ENCODE measurements at places on chromosomes 7 and 10.

- ATAC-seq: no peak
Observed at GRCh38 chr10:97780841-97781617, 9.2 kb upstream of the SFRP5 start.

GRCh38 chr10:79488870-79489269 is 23.5 kb upstream of the EIF5AL1 start:
- ATAC-seq: no peak

DNA sequence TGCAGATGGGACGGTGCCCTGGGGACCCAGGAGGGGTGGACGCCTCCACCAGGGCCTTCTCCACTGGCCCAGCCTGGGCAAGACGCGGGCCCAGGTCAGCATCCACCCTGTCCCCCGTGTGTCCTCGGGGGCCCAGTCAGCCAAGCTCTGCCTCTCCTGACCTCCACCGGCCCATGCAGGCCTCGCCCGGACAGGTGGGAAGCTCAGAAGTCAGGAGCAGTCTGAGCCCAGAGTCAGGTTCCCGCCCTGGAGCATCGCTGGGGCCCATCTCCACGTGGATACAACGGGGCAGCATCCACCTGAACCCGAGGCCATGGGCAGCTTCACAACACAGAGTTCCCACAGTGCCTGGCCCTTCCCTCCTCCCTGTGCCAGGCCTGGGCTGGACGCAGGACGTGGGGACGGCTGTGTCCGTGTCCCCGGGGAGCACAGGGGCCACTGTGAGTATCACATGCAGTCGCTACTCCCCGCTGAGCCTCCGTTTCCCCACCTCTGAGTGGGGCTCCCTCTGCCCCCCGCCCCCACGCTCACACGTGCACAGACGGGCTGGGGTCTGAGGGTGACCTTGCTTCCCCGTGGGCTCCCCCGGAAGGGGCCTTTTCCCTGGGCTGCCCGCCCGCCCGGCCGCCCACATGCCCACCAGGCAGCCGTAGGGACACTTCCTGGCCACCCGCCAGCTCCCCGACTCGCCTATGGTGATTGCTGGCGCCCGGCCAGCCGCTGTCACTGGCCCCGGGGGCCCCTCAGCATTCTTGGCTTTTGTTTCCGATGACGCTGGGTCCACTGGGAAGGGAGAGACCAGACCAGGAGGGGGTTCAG is 64.3 kb downstream of the PDGFA start:
- no peak for ATAC-seq

DNA sequence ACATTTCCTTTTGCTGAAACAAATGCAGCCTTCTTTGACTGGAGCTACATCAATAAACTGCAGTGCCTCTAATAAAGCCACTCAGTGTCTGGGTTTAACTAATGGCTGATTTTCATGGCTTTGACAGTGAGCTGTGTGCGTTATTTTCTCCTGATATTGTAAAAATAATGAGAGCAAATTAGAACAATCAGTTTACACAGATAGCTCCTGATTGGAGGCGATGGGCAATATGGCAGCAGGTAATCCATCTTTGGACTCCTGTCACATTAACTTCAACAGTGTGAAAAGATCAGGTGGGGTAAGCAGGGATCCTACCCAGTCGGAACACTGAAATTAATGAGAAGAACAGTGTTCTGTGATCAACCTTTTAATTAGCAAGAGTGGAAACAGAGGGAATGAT is 100.7 kb downstream of the POLL start:
- no peak for ATAC-seq

GRCh38 chr10:33337326-33337957 is 3.0 kb upstream of the NRP1 start:
- no peak for ATAC-seq

DNA sequence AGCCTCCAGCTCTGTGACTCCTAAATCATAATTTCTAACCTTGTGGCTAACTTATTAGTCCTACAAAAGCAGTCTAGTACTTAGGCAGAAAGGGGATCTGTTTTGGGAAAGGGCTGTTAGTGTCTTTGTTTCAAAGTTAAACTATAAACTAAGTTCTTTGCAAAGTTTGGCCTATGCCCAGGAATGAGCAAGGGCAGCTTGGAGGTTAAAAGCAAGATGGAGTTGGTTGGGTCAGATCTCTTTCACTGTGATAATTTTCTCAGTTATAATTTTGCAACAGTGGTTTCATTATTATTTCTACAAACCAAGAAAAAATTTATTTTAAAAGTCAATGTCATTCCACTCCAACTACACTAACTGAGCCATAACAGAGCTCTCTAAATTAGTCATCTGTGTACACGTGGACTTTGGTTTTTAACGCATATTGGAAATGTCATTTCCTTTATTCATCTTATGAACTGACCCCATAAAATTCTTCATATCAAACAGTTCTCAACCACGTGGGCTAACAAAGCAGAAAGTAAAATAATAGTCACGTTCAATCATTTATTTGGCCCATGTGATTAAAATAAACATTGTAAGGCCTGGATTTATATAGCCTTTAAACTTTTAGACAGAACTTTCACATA is 143.2 kb upstream of the C7orf33 start:
- peak; percentile 48 for ATAC-seq

- ATAC-seq: peak; percentile 30
Observed at GRCh38 chr7:1889556-1890181, 219.6 kb downstream of the ELFN1 start.

GRCh38 chr7:22683379-22683778 is 43.6 kb upstream of the IL6 start:
- no peak for ATAC-seq

DNA sequence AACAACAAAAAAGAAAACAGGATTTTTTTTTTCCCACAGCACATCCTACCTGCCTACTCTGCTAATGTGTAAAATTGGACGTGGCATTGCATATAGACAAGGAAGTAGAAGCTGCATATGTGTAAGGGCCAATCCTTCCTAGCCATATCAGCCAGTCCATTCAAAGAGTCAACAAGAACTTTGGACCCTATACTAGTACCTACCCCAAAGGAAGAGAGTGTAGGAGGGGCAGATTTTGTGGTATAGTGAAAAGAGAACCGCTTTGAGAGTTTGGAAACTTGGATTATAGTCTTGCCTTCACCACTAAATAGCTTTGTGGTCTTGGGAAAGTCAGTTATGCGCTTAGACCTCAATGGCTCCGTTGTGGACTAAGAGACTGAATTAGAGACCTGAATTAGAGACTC is 12.1 kb upstream of the MCU start:
- ATAC-seq: no peak

DNA sequence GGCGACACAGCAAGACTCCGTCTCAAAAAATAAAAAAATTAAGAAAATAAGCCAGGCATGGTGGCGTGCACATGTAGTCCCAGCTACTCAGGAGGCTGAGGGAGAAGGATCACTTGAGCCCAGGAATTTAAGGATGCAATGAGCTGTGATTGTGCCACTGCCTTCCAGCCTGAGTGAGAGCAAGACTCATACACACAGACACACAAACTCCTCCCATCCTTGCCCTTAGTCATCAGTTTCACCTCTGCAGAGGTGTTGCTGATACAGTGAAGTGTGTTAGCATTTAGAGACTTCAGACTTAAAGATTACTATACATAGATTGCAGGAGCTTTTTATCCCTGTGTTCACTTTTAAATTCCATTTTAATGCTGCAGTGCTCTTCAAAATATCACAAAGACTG is 5.5 kb upstream of the H2AZ2 start:
- peak; percentile 69 for ATAC-seq

GRCh38 chr7:129381710-129382484 is 52.3 kb upstream of the STRIP2 start:
- no peak for ATAC-seq

DNA sequence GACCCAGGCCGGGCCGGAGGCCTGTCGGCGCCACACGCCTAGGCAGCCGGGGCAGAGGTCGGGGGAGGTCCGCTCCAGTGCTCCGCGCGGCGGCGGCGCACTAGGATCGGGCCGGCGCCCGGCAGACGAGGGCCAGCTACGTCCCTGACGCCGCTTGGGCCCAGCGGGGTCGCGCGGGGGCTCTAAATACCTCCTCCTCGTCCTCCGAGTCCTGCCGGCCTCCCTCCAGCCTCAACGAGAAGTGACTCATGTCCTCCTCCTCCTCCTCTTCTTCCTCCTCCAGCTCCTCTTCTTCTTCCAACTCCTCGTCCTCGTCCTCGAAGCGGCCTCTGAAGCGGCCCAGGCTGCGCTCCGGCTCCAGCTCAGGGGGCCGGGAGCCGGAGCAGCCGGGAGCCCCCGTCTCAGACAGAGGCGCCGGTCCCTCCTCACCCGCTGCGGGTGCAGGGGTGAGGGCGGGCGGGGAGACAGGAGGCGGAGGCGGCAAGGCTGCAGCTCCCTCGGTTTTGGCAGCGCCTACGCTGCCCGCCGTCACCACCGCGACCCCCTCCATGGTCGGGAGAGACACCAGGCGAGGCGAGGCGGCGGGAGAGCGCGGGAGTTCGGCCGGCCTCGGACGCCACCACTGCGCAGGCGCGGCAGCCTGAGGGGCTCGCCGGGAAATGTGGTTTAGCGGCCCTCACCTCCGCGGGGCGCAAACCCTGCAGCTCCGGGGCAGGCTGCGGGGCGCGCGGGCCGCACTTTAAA is at the start of gene PCGF6:
Gene PCGF6, minus strand, starts transcription at position 624 of the 744 bp plus-strand sequence. Its CDS starts 74 bp downstream, at position 550.
- peak; percentile 82 for ATAC-seq

- no peak for ATAC-seq
Observed at GRCh38 chr10:68550747-68551411, 9.3 kb upstream of the TET1 start.

GRCh38 chr7:141776374-141776773 is at the start of gene TAS2R4:
Gene TAS2R4, plus strand, starts transcription at chr7:141776674. Its CDS starts 1,815 bp downstream, at chr7:141778489.
- no peak for ATAC-seq

DNA sequence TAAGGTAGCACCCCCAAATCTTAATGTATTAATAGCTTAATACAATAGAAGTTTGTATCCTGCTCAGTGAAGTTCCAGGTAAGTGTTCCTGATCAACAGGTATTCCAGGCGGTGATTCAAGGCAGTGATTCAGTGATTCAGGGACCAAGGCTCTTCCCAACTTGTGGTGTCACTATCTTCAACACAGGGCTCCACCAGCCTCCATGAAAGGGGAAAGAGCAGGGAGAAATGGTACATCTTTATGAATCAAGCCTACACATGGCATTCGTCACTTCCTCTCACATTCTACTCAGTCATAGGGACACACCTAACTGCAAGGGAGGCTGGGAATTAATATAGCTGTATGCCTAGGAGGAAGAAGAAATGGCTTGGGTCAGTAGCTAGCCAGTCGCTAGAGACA is 5.1 kb downstream of the GOLGA7B start:
- no peak for ATAC-seq

GRCh38 chr10:103671126-103671895 is 177.8 kb downstream of the NEURL1 start:
- no peak for ATAC-seq

- no peak for ATAC-seq
Observed at GRCh38 chr10:3528823-3529403, 256.1 kb downstream of the KLF6 start.

DNA sequence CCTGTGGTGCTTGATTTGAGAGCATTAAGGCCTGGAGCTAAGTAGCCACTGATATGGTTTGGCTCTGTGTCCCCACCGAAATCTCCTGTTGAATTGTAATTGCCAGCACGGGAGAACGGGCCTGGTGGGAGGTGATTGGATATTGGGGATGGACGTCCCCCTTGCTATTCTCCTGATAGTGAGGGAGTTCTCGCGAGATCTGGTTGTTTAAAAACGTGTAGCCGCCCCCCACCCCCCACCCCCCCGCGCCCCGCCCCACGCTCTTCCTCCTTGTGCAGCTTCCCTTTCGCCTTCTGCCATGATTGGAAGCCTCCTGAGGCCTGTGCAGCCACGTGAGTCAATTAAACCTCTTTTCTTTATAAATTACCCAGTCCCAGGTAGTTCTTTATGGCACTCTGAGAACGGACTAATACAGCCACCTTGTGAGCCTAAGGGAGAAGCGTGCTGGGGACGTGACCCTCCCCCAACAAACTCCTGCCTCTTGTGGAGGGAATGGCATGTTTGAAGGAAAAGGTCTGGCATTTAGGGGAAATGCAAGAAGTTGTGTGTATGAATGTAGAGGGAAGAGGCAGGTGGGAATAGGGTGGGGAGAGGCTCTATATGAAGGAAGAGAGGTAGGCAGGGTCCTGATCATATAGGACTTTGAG is 118.0 kb upstream of the KMT2C start:
- no peak for ATAC-seq

- no peak for ATAC-seq
Observed at GRCh38 chr7:25976630-25977029, 175.4 kb upstream of the NFE2L3 start.

- no peak for ATAC-seq
Observed at GRCh38 chr7:129191272-129191671, 2.8 kb downstream of the SMO start.

DNA sequence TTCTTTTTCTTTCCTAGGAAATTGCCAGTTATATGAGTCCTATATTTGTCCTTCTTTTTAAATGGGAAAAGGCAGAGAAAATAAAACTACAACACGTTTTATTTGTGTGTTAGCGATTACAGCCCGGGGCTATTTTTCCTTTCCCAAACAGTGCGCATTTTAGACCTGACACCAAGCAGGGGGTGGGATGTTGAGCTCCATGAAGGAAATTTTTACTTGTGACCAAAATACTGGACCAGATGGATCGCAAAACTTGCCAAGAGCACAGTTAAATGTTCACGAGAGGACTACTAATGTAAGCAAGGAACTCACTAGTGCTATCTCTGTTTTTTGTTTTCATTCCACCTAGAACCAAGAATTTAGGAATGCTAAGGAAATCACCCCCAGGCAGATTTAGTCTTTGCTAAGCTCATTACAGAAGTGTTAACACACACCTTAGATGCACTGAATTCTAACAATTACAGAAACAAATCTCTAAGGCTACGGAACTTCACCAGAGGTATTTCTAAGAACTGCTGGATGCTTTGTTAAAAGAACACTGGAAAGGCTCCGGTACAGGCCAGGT is 114.8 kb downstream of the JAZF1 start:
- ATAC-seq: no peak

DNA sequence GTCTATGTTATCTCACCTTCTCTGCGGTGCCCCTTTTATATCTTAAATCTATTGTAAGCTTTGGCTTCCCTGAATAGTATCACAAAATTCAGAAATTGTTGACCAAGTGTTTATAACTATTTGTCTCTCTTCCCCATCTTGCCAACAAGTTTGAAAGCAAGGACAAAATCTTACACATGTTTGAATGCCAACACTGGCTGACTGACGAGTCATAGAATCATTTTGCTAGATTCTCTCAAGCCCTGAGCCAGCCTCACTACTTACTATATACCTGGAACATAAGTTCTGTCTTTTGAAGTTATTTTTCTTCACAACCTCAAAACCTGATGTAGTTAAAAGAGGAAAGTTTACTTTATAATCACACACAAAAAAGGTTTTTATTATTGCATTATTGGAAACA is 700.7 kb downstream of the PHTF2 start:
- ATAC-seq: no peak

DNA sequence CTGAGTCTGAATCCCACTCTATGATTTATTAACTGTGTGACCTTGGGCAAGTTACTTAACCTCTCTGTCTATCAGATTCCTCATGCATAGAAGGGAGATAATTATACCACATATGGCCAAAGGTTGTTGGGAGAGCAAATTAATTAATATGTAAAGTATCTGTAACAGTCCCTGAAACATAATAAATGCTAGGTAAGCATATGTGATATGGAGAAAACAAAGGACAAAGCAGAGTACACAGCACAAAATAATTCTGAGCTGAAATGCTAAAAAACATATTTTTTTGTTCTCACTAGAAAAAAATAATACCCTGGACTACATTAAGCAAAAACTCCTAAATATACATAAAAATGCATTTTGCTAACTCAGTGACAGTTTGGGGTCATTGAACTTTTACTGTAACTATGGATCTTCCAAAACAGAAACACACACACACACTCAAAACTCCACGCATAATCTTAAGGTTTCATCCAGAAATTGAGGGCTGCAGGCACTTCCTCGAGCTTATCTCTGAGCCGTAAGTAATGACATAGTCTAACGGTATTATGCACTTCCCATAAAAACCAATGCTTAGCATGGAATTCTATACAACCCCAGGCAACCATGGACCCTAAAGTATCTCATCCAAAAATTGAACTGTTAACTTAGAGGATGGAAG is 201.7 kb upstream of the PTN start:
- no peak for ATAC-seq
